Ovary (tissue), 10 donors: ENCODE measurements at places on chromosomes 2 and 18. TPM values are rescaled to one million over a fixed set of nuclear protein-coding genes. Genes with fewer than 3 reads are reported as not detected.

The SRD5A2 gene
- total RNA-seq, result 0.25 TPM

The EFEMP1 gene
- total RNA-seq, result 246 TPM

The CD28 gene
- total RNA-seq, result 2.9 TPM

The GKN2 gene
- not detected for total RNA-seq

The HSPD1 gene
- 146 TPM for total RNA-seq

The RBM44 gene
- total RNA-seq, result 0.18 TPM

The SCRN3 gene
- 13.7 TPM for total RNA-seq
